ENCODE measurements at places on chromosomes 2 and 18.

DNA sequence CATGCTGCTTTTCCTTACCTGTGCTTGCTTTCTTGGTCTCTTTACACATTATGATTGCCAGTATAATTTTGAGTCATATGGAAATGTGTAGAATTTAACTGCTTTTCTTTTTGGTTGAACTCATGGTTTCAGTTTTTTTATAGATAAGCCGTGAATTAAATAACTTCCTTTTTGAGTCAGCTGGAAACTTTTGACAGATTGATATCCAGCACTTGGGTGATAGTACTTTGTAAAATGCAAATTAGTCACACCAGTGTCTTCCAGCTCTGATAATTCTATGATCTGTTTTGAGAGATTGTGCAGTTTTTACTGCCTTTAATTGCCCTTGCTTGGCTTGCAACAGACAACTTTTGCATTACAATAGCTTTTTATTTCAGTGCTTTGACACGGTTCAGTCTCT is 86.4 kb downstream of the NCOA1 start:
- no peak for DNase-seq

GRCh38 chr18:34639687-34640086 is 70.4 kb upstream of the DTNA start:
- no peak for DNase-seq

DNA sequence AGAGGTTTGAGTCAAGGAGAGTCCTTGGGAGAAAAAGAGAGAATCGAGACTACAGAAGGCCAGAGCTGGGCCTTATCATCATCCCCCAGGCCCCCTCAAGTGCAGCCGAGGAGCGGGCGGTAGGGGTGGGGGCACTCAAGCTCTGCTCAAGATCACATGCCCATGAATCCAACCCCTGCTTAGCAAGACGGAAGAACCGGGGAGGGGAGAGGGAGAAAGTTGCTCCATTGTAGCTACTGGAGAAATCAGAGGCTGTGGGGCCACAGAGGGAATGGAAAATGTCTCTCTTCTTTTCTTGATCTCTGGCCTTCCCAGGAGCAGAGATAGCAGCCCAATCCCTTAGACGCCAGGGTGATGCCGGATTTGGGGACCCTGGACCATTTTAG is 14.6 kb downstream of the SLC4A3 start:
- DNase-seq: no peak

- DNase-seq: no peak
Observed at GRCh38 chr2:208335-208734, 55.5 kb downstream of the SH3YL1 start.

DNA sequence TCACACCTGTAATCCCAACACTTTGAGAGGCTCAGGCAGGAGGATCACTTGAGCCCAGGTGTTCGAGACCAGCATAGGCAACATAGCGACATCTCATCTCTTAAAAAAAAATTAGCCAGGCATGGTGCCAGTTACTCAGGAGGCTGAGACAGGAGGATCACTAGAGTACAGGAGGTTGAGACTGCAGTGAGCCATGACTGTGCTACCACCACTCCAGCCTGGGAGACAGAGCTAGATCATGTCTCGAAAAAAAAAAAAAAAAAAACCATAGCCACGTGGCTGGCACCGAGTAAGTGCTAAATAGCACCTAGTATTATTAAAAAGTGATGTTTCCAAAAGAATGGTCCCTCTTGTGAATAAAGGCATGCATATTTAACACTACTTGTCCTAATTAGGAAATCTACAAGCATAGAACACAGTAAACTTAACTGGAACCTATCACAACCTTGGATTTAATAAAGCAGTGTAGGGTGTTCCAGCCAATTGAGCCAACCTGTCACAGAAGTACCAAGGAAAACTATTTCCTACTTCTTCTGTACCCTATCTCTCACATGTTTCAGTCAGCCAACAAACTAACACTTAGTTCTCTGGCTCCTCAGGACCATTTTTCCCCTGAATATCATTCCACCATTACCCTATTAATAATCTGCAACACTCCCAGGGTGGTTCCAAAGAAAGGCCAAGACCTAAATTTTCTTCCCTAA is 8.8 kb downstream of the RAB1A start:
- no peak for DNase-seq

- DNase-seq: no peak
Observed at GRCh38 chr18:73270920-73271634, 403.3 kb upstream of the NETO1 start.

GRCh38 chr18:61731178-61731577 is 161.6 kb downstream of the RNF152 start:
- DNase-seq: no peak

- no peak for DNase-seq
Observed at GRCh38 chr2:85681372-85681763, 12.8 kb upstream of the GNLY start.

DNA sequence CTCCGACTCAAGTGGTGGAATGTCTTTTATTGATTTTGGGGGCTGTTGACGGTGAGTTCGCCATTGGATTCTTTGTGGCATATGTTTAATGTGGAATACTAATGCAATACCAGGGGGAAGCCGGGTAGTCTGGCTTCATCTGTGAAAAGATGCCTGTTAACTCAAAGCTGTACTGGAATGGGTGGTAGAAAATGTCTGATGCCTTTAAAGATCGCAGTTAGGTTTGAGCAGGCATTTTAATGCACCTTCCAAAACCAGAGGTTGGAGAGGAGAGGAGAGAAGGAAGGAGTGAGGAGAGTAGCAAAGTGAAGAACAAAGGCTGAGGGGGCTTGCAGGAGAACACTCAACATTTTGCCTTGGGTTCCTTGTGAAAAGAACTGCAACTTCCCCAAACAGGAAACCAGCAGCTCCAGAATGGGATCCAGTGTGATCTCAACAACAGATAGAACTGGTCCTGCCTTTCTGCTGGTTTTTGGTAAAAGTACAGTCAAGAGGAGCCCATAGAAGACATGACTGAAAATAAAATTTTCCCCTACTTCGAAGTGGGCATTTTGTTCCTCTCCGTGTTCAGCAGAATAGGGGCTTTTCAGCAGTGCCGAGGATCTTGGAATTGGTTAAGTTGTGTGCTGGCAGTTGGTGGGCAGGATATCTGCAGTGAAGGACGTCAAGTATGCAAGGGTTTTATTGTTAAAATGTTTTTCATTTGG is 1.5 kb downstream of the ZNF532 start:
- no peak for DNase-seq

DNA sequence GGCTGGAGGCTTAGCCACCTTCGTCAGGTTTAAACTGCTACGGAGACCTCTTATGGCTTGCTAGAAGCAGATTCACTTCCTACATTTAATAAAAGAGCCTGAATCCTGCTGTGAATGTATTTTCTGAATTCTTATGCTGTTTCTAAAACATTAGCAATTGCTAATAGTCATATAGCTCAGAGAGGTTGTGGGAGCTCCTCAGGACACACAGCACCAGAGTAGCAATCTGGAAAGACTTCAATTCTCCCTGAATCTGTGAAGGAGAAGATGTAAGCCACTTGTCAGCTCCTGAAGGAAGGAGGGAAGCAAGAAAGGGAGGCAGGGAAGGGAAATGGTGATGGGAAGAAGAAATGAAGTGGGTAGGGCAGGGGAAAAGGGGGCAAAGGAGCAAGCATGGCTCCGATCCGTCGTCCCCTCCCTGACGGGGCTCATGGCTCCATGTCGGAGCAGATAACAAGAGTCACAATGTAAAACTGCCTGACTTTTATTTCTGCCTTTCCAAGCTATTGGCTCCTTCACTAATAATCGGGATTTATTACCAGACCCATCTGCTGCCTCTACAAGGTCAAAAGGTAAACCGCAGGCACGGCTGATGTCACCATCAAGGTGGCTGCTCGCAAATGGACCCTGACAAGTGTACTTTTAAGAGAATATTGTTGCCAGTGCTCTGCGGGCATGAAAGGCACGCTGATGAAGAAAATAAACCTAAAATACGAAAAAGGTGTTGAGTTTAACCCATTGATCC is 656.0 kb upstream of the SALL3 start:
- DNase-seq: no peak

GRCh38 chr2:125418483-125418882 is 1237.5 kb upstream of the GYPC start:
- no peak for DNase-seq

GRCh38 chr2:143312441-143312840 is 183.2 kb downstream of the ARHGAP15 start:
- DNase-seq: no peak

GRCh38 chr18:57772387-57772799 is 30.7 kb downstream of the ATP8B1 start:
- no peak for DNase-seq

GRCh38 chr2:238561230-238561629 is 134.5 kb downstream of the ASB1 start:
- DNase-seq: no peak

DNA sequence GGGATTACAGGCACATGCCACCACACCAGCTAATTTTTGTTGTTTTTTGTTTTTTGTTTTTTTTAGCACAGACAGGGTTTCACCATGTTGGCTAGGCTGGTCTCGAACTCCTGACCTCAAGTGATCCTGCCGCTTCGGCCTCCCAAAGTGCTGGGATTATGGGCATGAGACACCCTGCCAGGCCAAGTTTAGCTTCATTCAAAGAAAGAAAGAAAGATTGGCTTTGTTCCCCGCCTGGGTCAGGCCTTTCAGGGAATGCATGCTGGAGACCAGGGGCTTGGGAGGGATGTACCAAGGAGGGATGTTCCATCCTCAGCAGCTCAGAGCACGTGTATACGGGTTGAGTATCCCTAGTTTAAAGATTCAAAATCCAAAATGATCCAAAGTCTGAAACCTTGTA is 283.0 kb downstream of the ALPK2 start:
- no peak for DNase-seq

DNA sequence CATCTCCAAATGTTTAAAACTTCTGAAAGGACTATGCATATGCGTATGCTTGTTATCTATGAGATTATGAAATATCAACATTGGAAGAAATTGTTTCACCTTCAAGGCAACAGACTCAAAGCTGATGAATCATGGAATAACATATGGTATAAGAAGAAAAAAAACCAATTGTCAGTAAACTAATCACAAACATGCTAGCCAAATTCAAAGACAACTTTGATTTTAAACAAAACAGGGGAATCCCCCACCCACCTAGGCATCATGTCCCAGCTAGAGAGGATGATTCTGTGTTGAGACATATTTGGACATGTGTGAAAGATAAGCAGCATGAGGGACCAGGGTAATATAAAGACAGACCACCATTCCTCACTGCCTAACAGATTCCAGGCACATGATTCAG is 147.7 kb downstream of the WDPCP start:
- DNase-seq: no peak

GRCh38 chr2:18597618-18598017 is 8.2 kb upstream of the NT5C1B start:
- no peak for DNase-seq

DNA sequence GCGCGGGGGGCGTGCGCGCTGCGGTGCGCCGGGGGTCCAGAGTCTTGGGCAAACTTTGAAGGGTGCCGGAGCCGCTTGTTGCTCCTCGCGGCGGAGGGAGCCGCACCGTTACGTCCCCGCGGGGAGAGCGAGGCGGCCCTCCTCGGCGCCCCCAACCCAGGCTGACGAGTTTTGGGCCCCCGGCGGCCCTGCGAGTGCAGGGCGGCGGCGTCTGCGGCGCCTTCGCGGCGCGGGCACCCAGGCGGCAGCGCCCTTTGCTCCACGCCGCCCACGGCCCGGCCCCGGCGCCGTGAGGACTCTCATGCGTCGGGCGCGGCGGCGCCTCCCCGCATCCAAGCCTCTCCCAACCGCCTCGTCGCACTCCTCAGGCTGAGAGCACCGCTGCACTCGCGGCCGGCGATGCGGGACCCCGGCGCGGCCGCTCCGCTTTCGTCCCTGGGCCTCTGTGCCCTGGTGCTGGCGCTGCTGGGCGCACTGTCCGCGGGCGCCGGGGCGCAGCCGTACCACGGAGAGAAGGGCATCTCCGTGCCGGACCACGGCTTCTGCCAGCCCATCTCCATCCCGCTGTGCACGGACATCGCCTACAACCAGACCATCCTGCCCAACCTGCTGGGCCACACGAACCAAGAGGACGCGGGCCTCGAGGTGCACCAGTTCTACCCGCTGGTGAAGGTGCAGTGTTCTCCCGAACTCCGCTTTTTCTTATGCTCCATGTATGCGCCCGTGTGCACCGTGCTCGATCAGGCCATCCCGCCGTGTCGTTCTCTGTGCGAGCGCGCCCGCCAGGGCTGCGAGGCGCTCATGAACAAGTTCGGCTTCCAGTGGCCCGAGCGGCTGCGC is 814 bp downstream of the FZD7 start:
- no peak for DNase-seq

- no peak for DNase-seq
Observed at GRCh38 chr18:47404845-47405244, 153.4 kb upstream of the SKOR2 start.

GRCh38 chr2:232981767-232982360 is 31.2 kb downstream of the NGEF start:
- no peak for DNase-seq
